ENCODE measurements at places on chromosomes 5 and 9.

GRCh38 chr9:70046274-70047070 is 2.8 kb downstream of the MAMDC2 start:
- no peak for DNase-seq

GRCh38 chr5:67831048-67831447 is 384.5 kb upstream of the PIK3R1 start:
- no peak for DNase-seq

DNA sequence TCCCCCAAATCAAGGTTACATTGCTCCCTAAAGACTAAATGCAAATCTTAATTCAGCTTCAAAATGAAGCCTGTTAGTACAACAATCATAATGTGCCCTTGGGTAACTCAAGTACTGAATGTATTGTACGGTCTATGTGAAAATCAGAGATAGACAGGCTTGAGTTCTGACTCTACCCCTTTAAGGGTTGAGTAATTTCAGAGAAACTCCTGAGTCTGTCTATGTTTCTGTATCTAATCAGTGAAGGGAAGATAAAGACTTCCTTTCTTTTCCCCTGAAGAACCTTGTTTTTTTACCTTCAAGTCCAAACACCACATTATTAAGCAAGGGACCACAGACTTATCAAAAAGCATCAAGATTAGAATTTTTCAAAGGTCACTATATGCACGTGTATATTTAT is 108.2 kb downstream of the MPDZ start:
- no peak for DNase-seq

- DNase-seq, result peak; percentile 47
Observed at GRCh38 chr5:57754616-57755015, 272.0 kb upstream of the ACTBL2 start.

DNA sequence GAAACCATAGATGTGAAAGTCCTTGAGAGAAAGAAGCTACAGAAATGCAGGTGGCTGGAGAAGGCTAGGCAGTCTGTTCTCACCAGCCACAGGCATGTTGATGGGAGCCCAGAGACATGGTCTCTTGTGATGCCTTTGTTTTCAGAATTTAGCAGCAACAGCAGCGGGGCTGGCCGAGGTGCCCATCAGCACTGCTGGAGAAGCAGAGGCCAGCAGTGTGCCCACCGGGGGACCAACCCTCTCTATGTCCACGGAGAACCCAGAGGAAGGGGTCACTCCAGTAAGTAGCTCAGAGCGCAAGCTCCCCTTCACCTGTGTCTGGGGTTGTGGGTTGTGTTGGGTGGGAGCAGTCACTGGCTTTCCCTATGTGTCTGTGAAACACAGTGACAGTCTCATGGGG is 59.6 kb downstream of the COL15A1 start:
- DNase-seq, result no peak

DNA sequence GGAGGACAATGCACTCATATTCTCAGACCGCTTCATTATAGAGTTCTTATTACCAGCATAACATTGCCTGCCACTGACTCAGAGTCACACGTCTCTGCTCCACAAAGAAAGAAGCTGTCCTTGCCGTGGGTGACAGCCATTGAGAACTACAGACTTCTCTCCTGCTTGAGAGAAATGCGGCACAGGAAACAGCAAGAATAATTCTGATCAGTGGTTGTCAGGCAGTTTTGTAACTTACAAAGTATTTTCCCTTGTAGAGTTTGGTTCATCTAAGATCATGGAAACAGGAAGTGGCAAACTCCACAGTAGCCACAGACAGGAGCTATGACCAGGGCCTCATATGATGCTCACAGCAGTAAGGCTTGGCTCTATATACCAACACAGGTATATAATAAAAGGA is 47.0 kb downstream of the KCNV2 start:
- peak; percentile 20 for DNase-seq

DNA sequence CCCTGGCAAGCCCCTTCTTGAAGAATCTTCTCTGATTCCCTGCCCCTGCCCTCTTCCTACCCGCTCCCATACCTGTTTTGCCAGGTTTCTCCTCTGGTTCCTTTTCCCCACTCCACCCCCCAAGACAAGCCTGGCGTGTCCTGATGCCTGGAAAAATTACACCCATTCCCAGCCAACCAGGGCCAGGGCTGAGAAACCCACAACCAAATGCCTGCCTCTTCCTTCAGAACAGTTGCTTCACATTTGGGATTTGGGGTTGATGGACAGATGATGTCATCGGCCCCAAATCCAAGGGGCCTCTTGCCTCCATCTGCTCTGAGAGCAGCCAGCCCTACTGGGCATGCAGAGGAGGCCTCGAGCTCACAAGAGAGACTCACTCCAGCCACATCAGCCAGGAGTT is 8.8 kb upstream of the NEK6 start:
- DNase-seq, result peak; percentile 31
